Thyroid gland (tissue), 4 donors: ENCODE measurements at places on chromosomes 12 and 14. TPM values are rescaled to one million over a fixed set of nuclear protein-coding genes. Genes with fewer than 3 reads are reported as not detected.

DNA sequence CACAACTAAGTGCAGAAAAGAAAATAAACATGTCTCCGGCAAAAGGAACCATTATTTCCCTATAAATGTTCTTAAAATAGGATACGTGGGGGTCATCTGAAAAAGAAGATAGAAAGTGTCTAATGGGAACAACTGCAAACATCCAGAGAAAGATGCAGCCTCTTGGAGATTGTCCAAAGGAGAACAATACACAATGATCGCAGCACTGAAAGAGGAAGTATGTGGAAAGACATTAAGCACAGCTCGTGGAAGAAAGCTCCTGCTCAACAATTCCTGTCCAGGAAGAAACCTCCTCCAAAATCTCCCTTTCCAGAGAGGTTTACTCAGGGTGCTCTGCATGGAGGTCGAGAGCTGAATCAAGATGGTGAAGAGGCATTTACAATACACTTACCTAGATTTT, 2.5 kb upstream of the LALBA start:
- H3K27ac ChIP-seq: no peak overlapping the region
- DNase-seq: no peak
- H3K4me1 ChIP-seq: no peaks in the 10 kb centered on the region
- no peaks in the 10 kb centered on the region for H3K27me3 ChIP-seq
- no peaks in the 10 kb centered on the region for H3K36me3 ChIP-seq

The CCNK gene
- 17.5 TPM for total RNA-seq

The ENDOU gene
- total RNA-seq: 0.11 TPM

- H3K36me3 ChIP-seq: no peaks in the 10 kb centered on the region
- no peaks in the 10 kb centered on the region for H3K27me3 ChIP-seq
- H3K4me3 ChIP-seq: no peak overlapping the region
- DNase-seq: peak; percentile 67
Measured at GRCh38 chr12:103793512-103794045, 47.5 kb downstream of the NT5DC3 start.

DNA sequence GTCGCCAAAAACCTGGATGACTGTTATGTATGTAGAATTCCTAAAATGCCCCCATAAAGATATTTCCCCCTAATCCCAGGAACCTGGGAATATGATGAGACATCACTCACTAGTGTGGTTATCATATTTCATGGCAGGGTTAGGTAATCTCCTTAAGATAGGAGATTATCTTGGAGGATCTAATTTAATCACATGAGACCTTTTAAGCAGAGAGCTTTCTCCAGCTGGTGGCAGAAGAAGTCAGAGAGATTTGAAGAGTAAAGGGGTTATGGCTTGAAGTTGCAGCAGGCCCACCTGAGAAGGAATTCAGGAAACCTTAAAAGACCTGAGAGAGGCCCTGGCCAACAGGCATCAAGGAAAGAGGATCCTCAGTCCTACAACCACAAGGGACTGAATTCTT, 53.6 kb downstream of the DYRK2 start:
- no peak overlapping the region for H3K4me3 ChIP-seq
- DNase-seq: no peak
- H3K4me1 ChIP-seq: peaks cover 7% of the 10 kb centered on the region
- H3K36me3 ChIP-seq: no peaks in the 10 kb centered on the region
- no peaks in the 10 kb centered on the region for H3K27me3 ChIP-seq

GRCh38 chr12:14691560-14691959, 4.8 kb downstream of the GUCY2C start:
- H3K27me3 ChIP-seq: no peaks in the 10 kb centered on the region
- no peak overlapping the region for H3K4me3 ChIP-seq
- H3K4me1 ChIP-seq: no peaks in the 10 kb centered on the region
- no peak overlapping the region for H3K27ac ChIP-seq
- DNase-seq: peak; percentile 33
- H3K36me3 ChIP-seq: no peaks in the 10 kb centered on the region

The TEAD4 gene
- 28.5 TPM for total RNA-seq

DNA sequence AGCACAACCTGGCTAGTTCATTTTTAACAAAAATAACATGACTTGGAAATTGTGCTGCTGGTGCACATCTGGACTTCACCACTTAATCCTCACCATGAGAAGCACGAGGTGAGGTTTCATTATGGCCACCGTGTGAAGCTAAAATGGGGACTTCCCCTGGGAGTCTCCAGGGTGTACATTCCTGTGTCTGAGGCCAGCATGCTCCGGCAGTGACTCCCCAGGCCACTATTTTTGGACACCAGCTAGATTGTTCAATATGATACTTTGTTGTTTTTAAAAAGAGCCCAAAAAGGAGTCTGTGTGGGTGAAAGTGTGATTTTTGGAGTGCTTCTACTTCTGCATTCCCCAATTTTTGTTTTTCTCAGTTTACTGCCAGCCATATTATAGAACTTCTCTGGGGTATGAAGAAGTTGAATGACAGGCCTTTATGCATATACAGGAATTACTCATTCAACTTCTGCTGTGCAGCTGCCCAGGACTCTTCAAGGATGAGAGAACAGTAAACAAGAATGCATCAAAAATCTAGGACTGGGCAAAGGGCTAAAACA, 16.9 kb upstream of the AICDA start:
- H3K36me3 ChIP-seq: no peaks in the 10 kb centered on the region
- no peak for DNase-seq
- no peaks in the 10 kb centered on the region for H3K4me1 ChIP-seq
- H3K4me3 ChIP-seq: no peak overlapping the region
- no peaks in the 10 kb centered on the region for H3K27me3 ChIP-seq

- H3K36me3 ChIP-seq: no peaks in the 10 kb centered on the region
- no peaks in the 10 kb centered on the region for H3K4me1 ChIP-seq
- DNase-seq: no peak
Measured at GRCh38 chr12:48380596-48380995, 29.9 kb upstream of the ZNF641 start.

DNA sequence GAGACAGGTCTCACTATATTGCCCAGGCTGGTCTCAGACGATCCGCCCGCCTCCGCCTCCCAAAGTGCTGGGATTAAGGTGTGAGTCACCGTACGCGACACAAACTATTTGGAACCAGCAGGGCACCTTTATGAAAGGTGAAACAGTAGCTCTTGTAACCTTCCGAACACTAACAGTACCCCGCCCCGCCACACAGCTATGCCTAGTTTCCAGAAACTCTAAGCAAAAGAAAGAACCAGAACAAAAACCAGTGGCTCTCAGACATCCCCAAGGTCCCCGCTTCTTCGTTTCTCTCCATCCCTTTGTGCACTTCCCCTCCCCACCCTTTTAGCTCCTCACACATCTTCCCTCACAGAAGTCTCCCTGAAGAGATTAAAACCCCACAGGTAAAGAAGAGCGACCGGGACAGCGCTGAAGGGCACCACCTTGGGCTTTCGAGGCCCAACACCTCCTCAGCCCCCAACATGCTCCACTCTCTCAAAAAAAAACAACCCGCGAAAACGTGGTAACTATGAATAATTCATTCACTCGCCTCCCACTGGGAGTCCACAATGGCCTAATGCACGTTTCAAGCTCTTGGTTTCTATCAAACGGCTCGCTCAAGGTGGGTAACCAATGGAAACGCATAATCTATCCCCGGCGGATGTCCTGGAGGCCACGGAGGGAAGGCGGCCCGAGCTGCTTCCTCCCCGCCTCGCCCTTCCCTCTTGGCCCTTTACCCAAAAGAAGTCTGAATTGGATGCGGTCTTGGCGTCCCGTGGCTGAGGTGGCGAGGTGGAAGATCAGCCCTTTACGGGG, 877 bp downstream of the BAG5 start:
- DNase-seq: no peak
- peaks cover 38% of the 10 kb centered on the region for H3K4me1 ChIP-seq
- H3K27me3 ChIP-seq: no peaks in the 10 kb centered on the region

DNA sequence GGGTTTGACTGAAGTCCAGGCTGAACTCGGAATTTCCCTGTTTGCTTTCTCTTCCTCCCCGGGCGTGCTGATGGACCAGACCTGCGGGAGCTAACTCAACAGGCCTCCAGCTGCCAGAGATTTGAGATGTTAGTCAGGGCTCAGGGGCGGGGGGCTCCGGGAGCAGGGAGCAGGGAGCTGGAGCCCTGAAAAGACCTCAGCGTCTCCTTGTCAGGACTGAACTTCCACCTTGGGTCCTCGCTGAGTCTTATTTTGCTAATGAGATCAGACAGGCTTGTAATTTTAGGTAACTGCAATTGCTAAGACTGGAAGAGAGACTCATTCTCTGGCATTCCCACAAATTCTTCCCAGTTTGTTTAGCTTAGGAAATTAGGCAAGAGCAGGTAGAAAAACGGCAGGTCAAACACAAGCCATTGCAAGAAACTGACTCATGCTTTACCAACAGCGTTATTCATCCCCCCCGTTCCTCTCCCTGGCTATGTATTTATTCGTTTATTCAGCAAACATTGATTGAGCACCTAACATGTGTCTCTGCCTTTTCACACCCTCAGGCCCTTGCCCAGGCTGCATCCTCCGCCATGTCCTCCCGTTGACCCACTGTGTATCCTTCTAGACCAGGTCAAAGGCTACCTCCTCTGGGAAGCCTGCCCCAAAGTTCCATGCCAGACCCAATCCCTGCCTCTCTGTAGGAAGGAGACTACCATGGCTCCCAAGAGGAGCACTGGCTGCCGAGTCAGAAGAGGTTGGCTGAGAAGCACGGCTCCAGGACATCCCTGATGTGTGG, 80.4 kb upstream of the DIO3 start:
- H3K27ac ChIP-seq: no peak overlapping the region
- H3K27me3 ChIP-seq: no peaks in the 10 kb centered on the region
- no peaks in the 10 kb centered on the region for H3K36me3 ChIP-seq
- H3K4me3 ChIP-seq: no peak overlapping the region
- no peak for DNase-seq

The NOVA1 gene
- total RNA-seq: 6.9 TPM

- peak; percentile 52 for DNase-seq
- H3K4me1 ChIP-seq: peaks cover 18% of the 10 kb centered on the region
- H3K27me3 ChIP-seq: no peaks in the 10 kb centered on the region
- H3K36me3 ChIP-seq: no peaks in the 10 kb centered on the region
- peak overlapping the region; percentile 87 for H3K4me3 ChIP-seq
- peak overlapping the region; percentile 67 for H3K27ac ChIP-seq
Measured at GRCh38 chr12:128823216-128823915, 392 bp downstream of the SLC15A4 start.
